Upper lobe of right lung (tissue), 1 donor: ENCODE measurements at places on chromosomes 1 and 21.

DNA sequence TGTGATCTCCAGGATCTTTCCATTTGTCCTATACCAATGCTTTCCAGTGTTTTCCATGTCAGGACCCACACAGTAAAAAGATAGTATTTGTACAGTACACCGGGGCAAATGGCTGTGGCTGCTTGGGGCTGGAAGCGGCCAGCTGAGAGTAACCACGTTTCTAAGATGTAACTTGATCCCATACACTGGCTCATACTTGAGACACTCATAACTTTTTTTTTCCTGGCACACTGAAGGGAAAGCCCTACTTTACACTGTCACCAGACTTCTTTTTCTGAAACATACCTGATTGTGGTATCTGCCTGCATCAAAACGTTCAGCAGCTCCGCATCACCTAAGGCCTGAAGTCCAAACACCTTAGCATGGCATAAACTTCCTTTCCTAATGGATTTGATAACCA is 21.6 kb downstream of the VPS13D start:
- DNase-seq: no peak

- no peak for DNase-seq
Observed at GRCh38 chr1:30541721-30542485, 181.5 kb downstream of the MATN1 start.

DNA sequence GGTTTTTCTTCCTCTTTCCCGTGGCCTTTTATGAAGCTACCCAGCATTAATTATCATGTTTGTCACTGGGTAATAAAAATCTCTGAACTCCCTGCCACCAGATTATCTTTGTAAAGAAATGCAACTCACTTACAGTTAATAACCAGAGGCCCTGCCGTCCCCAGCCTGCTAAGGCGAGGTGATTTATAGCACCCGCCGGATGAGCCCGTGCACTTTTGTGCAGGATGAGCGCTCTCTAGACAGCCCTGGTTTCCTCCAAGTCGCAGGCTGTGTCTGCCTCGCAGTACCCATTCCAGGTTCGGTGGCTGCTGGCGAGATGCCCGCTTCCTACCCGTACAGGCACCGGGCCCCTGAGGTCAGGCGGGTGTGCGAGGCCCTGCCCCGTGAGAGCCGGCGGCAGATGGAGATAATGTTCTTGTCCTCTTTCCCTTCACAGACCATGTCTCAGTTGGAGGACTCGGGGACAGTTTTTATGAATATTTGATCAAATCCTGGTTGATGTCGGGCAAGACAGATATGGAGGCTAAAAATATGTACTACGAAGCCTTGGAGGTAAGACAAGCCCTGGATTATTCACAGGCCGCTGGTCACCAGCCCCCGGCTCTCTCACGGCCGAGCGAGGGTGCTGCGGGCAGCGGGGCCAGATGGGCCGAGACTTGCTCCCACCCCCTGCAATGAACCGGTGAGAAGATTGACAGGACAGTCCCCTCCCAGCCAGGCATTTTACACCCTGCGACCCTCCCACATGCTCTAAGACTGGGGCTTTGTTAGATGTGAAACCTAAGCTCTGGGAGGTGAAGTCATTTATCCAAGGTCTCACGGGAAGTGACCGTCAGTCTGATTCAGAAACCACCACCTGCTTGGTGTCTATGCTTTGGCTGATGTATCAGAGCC is 28.5 kb upstream of the SELENON start:
- DNase-seq: peak; percentile 73

GRCh38 chr1:15540186-15540585 is 13.5 kb downstream of the DNAJC16 start:
- no peak for DNase-seq

GRCh38 chr1:87299661-87300060 is 29.0 kb upstream of the LMO4 start:
- no peak for DNase-seq

DNA sequence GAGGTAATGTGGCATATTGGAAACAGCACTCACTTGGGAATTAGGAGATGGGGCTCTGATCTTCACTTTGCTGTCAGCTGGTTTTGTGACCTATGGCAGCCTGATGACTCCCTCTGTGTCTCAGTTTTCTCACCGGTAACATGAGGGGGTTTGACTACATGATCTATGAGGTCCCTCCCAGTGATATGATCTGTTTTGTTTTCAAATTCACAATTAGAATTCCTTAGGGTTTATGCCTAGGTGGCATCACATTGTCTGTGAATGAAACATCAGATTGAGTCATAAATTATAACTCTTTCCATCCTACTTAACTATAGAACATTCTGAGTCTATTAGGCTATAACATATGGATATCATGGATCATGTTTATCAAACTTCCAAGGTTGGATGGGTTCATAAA is 386.6 kb downstream of the PTBP2 start:
- DNase-seq: no peak

DNA sequence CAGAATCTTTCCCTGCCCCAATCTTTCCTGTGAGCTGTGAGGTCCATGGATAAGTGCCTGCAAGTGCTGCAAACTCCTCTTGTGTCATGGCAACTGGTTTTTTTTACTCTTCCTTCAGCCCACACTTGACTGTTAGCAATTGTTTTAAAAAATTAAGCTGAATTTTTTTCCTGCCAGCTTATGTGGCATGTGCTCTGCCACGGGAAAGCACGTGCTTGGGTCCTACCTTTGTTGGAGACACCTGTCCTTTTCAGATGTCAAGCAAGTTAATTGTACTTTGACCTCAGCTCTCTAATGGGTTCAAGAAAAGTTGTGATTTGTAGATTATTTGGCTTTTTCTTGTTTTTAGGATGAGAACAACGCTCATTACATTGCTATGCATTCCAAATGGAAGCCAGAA is 398.5 kb downstream of the NUF2 start:
- DNase-seq: no peak

DNA sequence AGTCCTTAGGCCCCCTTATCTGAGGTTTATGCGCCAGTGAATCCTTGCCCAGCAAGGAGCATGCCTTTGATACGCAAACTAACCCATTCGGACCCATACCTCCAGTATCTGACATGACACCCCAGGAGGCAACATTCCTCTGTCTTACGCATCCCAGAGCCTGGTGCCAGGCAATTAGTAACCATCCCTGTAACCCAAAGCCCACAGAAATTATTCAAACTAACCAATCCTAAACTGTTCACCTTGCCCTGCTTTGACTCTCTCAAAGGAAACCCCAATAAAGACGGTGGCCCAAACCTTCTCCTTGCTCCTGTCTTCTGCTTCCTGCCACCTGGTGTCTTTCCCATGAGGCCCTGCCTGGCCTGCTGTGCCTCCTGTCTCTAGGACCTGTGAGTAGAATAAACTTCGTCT is 36.4 kb downstream of the ZNF496 start:
- peak; percentile 6 for DNase-seq

- DNase-seq: no peak
Observed at GRCh38 chr1:77447669-77448068, 165.8 kb downstream of the AK5 start.

- no peak for DNase-seq
Observed at GRCh38 chr1:214993419-214993818, 89.1 kb upstream of the KCNK2 start.

GRCh38 chr1:169586395-169587255 is at the start of gene F5:
TSS of gene F5 (minus strand) at chr1:169586481. CDS start at chr1:169586386, 95 bp downstream.
- DNase-seq: peak; percentile 87
